ENCODE measurements at places on chromosomes 2 and 18. TPM values are rescaled to one million over a fixed set of nuclear protein-coding genes. Genes with fewer than 3 reads are reported as not detected.

- no peak for DNase-seq
These were observed 83.7 kb upstream of the ZNF397 start for GRCh38 chr18:35157181-35157580.

DNA sequence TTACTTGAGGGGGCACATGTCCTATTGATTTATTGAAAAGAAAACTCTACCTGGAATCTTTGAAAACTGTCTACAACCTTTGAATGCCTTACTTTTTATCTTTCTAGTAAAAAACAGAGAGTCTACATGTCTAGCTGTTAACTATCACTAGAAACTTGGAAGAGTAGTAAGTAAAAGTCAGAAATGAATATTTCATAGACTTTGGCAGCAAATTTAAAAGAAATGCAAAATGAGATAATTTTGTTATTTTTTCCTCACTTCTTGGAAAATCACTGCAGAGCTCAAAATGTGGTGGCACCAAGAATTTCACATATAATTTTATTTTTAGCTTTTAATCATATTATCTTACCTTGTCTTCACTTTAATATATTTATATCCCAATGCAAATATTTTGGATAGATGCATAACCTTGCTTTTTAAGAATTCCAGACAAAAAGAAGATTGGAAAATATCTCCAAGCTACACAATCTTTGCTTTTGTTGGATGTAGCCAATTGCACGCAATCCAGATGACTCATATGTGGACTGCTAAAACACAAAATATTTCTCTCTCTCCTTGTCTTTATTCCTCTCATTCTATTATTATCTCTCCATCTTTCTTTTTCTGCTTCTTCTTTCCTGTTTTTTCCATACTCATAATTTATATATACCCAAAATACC lies 92.2 kb upstream of the DSEL start:
- no peak for DNase-seq

DNA sequence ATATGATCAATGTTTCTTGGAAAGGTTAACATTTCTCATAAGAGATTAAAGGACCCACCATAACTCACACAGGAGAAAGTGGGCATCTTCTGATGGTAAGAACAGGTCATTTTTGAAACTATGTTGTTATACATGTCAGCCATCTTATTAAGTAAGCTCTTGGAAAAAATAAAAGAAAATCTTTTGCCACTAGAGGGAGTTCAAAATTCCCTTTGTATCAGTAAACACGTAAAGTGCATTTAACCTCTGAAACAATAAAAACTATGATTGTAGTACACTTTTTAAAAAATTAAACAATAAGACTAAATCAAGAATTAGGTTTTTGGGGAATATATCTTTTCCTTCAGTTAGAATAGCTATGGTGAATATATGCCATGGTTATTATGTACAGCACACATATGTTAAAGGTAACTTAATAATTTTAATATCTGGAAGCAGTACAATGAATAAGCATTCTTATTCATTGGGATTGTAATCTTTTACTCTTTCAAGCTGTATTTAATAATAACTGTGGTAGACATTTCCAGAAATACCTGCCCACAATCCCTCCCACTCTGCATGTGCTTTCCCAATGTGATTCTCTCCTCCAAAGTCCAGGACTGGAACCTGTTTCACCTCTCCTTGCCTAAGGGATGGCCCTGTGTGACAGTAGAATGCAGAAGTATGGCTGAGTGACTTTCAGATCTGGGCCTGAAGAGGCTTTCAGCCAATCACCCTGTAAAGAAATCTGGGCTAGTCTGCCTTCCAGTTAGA lies 64.2 kb downstream of the RBMS1 start:
- peak; percentile 56 for DNase-seq

DNA sequence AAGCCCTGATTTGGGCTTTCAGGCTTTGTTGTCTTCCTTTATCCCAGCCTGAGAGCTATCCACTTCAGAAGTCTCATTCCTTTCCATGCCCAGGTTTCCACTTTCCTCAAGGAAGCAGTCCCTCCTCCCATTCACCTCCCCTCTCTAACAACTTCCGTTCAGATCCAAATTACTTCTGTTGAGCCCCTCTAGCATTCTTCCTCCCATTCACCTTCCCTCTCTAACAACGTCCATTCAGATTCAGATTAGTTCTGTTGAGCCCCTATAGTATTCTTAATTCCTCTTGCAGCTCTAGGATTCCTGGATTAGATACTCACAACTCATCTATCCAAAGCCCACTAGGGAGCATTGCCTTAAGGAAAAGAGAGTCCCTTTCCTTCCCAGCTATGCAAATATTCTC lies 216.8 kb downstream of the RAD51AP2 start:
- DNase-seq: no peak

- DNase-seq: no peak
These were observed 99.6 kb upstream of the TNP1 start for GRCh38 chr2:216959433-216959832.

DNA sequence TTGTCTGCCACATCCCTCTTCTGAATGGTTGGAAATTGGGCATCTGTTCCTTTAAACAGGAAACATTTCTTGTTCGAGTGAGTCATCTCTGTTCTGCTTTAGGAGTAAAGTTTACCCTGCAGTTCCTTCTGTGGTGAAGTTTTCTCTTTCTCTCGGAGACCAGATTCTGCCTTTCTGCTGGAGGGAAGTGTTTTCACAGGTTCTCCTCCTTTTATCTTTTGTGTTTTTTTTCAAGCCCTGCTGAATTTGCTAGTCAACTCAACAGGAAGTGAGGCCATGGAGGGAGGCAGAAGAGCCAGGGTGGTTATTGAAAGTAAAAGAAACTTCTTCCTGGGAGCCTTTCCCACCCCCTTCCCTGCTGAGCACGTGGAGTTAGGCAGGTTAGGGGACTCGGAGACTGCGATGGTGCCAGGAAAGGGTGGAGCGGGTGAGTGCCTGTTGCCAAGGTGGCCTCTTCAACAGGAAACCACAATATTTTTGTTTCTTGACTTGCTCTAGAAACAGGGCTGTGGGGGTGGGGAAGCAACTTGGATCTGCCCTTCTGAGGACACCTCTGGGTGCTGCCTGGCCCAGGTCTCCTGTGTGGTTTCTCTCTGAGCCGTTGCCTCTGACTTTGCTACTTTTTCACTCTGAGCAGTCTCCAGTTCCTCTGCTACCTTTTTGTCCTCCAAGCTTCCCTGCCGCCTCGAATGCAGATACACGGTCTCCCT lies 2.2 kb upstream of the CASP8 start:
- peak; percentile 65 for DNase-seq

DNA sequence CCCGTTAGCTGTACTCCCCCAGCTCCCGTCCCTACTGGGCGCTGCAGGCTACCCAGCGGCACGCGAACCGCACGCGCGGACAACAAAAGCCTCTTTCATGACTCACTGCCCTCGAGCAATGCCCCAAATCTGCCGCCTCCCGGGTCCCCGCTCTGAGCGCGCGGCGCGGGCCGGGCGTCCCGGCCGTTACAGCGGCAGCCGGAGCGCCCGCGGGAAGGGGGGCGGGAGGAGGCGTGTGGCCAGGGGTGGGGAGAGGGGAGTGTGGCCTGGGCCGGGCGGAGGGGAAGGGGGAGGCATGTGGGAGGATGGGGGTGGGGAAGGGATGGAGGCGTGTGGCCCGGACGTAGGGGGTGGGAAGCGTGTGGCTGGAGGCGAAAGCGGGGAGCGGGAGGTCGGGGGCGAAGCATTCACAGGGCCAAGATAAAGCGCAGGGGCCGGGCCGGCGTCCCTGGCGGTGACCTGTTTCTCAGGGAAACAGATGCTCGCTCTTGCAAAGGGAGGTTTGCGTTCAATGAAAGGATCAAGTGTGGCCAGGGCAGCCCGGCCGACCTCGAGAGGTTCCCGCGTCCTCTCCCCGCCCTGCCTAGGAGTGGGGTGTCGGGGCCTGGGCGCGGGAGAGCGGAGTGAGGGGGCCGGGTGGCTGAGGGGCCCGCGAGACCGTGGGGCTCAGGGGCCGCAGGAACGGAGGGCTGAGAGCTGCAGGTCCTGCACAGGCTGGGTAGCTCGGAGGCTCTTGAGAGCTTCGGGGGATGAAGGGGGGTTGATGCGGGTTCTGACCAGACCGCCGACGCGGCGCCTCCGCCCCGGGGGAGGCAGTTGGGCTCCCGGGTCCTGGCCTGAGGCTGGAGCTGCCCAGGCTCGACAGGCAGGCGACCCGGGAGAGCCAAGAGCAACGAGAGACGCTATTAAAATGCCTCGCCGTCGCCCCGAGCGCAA lies 3.5 kb upstream of the NEUROD1 start:
- DNase-seq: no peak

DNA sequence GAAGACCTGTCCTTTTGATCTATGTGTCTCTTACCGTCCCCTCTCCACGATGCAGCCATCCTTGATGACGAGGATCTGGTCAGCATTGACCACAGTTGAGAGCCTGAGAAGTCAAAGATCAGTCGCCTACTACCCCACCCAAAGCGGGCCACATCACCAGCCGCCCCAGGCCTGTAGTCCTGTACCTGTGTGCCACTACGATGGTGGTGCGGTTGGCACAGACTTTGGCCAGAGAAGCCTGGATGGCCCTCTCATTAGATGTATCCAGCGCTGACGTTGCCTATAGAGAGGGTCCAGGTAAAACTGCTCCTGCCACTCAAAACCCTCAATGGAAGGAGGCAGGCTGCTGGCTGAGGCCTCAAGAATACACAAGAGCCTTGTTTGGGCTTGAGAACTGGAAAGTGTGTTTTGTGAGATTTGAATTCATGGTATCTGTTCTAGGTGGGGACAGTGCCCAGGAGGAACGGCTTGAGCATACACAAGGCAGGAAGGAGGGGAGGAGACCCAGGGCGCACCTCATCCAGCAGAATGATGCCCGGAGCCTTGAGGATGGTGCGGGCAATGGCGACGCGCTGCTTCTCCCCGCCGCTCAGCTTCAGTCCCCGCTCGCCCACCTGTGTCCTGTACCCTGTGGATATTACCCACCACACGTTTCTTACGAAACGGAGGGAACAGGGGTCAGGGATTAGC lies 3.8 kb downstream of the ZFAND2B start:
- DNase-seq: no peak

GRCh38 chr2:16204251-16204650 lies 263.9 kb downstream of the MYCN start:
- DNase-seq: no peak

GRCh38 chr18:50518787-50519546 lies 40.9 kb upstream of the MAPK4 start:
- no peak for DNase-seq

- no peak for DNase-seq
These were observed 1393.8 kb downstream of the LRP1B start for GRCh38 chr2:140737006-140737405.

GRCh38 chr2:128309280-128310093 lies 9.2 kb downstream of the HS6ST1 start:
- no peak for DNase-seq

DNA sequence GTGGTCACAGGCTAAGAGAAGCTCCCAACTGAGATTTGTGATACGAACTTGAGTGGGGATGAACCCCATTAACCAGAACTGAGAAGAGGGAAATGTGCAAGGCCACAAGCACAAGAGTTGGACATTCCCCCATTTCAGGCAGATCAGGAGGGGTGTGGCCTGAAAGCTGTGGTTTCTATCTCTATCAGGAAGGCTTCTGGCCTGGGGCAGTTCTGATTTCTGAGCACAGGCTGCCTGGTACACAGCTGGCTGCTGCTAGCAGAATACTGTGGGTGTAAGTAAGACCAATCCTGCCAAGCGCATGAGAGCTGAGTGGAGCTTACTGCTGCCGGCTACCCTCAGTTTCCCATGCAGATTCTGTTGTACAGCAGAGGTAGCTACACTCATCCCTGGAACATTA lies 484.6 kb downstream of the SATB2 start:
- no peak for DNase-seq

GRCh38 chr2:88746929-88747490 lies 55.5 kb downstream of the RPIA start:
- no peak for DNase-seq

- no peak for DNase-seq
These were observed 67.0 kb downstream of the LBH start for GRCh38 chr2:30298302-30298701.

The QPCT gene
- polyA plus RNA-seq: 9.5 TPM

The REG3G gene
- not detected for polyA plus RNA-seq

The RTN4 gene
- 352 TPM for polyA plus RNA-seq

The KLHL41 gene
- polyA plus RNA-seq: 1.2 TPM

Data from renal cortex interstitium (tissue), 15 donors.